Effector memory CD4-positive, alpha-beta T cell (primary cell): ENCODE measurements at places on chromosomes 2 and 18.

- no peaks in the 10 kb centered on the region for H3K27me3 ChIP-seq
- H3K4me1 ChIP-seq, result no peaks in the 10 kb centered on the region
- H3K27ac ChIP-seq, result no peak overlapping the region
- no peak overlapping the region for H3K4me3 ChIP-seq
- H3K36me3 ChIP-seq, result no peaks in the 10 kb centered on the region
Measured at GRCh38 chr2:224121406-224122067, 82.5 kb upstream of the SERPINE2 start.

GRCh38 chr2:150156415-150156814, 331.1 kb downstream of the RND3 start:
- H3K4me3 ChIP-seq, result no peak overlapping the region
- H3K27ac ChIP-seq, result no peak overlapping the region
- no peaks in the 10 kb centered on the region for H3K27me3 ChIP-seq
- no peaks in the 10 kb centered on the region for H3K36me3 ChIP-seq
- no peaks in the 10 kb centered on the region for H3K4me1 ChIP-seq

DNA sequence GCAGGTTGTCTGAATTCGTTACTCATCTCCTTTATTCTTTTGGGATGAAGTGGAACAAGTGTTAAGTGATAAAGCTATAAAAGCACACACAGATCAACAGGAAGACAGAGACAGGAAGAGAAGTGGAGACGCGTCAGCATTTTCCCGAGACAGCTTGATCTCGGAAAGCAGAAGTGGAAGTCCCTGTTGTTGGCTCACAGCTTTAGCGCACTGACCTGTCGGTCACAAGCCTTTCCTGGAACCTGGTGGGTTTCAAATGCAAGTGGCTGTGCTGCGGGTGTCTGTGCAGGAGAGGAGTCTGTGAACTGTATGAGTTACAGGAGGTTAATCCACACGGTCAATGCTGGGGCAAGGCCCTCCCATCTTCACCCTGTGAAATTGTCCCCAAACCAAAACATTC, 116.6 kb upstream of the PELI1 start:
- no peak for DNase-seq
- H3K4me1 ChIP-seq, result no peaks in the 10 kb centered on the region
- no peaks in the 10 kb centered on the region for H3K27me3 ChIP-seq

DNA sequence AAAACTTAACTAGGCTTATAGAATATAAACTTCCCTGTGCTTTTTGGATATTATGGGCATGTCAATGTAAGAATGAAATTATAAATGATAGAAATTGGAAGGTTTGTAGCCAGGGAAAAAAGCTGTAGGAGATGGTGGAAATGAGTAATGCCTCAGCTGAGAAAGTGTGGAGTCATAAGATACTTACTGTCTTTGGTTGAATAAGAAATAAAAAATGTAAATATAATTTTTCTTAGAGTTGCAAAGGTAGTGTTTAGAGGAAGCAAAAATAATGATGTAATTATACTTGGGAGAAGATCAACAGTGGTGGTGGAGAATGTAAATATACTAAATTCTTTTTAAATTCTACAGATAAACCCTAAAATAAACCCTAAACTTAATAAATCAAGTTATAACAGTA, 26.2 kb upstream of the RND3 start:
- no peaks in the 10 kb centered on the region for H3K27me3 ChIP-seq
- H3K4me3 ChIP-seq, result no peak overlapping the region
- no peaks in the 10 kb centered on the region for H3K4me1 ChIP-seq
- H3K27ac ChIP-seq, result no peak overlapping the region
- DNase-seq, result no peak

GRCh38 chr2:98710734-98711133, 20.2 kb downstream of the MGAT4A start:
- H3K4me1 ChIP-seq, result peaks cover 54% of the 10 kb centered on the region
- no peak for DNase-seq
- H3K27me3 ChIP-seq, result no peaks in the 10 kb centered on the region
- peak overlapping the region; percentile 4 for H3K27ac ChIP-seq
- no peaks in the 10 kb centered on the region for H3K36me3 ChIP-seq

DNA sequence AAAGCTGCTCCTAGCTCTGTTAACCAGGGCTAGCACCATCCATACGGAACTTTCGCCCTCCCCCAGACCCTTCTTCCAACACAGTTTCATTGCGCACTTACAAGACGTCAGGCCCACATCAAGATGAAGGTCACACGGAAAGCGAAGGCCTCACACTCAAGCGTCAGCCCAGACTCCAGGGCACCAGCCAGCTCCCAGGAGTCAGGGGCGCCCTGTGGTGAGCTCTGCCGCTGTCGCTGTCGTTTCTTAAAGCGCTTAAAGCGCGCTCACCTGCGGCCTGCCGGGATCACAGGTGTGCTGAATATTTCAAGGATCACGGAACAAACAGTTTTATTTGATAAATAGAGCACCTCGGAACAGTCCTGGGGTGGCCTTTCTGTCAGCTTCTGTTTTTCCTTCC, 163.1 kb downstream of the CDH20 start:
- H3K27me3 ChIP-seq, result no peaks in the 10 kb centered on the region
- DNase-seq, result no peak
- H3K36me3 ChIP-seq, result no peaks in the 10 kb centered on the region
- H3K27ac ChIP-seq, result no peak overlapping the region
- H3K4me3 ChIP-seq, result no peak overlapping the region

DNA sequence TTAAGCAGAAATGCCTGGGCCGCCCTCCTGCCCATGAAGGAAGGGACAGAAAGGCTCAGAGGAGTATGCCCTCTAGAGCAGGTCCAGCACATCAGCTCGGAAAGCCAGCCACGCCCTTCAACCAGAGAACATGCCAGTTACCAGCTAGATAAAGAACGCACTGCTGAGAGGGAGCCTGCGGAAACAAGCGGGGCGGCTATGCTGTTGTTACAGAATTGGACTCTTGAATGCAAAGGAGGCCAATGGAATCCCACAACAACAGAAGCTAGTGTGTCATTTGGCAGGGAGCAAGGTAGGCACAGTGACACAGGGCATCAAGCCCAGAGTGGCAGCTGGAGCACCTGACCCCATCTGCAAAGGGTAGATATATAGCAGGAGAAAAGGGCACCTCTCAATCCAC, 242.9 kb upstream of the ID2 start:
- no peak overlapping the region for H3K27ac ChIP-seq
- H3K4me1 ChIP-seq, result peaks cover 6% of the 10 kb centered on the region
- H3K4me3 ChIP-seq, result no peak overlapping the region
- DNase-seq, result no peak
- H3K27me3 ChIP-seq, result no peaks in the 10 kb centered on the region

DNA sequence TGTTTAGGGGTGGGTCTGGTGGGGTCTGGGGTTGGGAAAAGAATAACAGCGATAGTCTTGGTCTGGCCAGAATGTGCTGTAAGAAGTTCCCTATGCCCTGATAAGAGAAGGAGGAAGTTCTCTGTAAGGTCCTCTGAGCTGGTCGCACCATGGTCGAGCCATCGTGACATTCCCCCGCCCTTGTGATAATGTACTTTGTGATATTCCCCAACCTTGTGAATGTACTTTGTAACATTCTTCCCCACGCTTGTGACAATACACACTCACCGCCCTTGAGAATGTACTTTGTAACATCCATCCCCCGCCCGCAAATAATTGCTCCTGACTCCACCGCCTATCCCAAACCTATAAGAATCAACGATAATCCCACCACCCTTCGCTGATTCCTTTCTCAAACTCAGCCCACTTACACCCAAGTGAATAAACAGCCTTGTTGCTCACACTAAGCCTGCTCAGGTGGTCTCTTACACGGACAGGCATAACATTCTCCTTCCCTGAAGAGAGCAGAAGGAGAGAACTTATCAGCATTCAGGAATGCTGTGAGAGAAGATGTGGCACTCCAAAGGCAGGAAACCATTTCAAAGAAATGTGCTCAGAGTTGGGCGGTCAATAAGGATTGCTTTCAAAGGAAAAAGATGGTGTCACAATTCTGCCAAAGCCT, 17.8 kb upstream of the DUSP19 start:
- no peaks in the 10 kb centered on the region for H3K4me1 ChIP-seq
- H3K4me3 ChIP-seq, result no peak overlapping the region
- H3K27me3 ChIP-seq, result peaks cover 3% of the 10 kb centered on the region
- H3K27ac ChIP-seq, result no peak overlapping the region
- DNase-seq, result no peak
- H3K36me3 ChIP-seq, result no peaks in the 10 kb centered on the region

DNA sequence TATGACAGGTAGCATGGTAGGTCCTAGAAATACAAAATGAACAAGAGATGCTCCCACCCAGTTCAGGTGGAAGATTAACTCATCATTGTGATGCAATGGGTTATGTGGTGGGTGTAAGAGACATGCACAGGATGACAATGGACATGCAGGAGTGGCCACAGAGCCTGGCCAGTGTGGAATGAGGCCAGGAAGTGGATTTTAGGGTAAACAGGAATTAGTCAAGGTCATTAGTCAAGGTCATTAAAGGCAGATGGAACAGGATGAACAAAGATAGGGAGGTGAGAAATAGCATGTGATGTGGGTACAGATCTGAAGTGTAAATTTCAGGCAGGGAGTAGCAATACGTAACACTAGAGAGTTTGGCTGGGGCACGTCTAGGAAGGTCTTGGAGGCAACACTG, 15.6 kb upstream of the SERTAD2 start:
- no peak for DNase-seq
- H3K36me3 ChIP-seq, result no peaks in the 10 kb centered on the region
- no peaks in the 10 kb centered on the region for H3K27me3 ChIP-seq
- no peak overlapping the region for H3K27ac ChIP-seq
- H3K4me3 ChIP-seq, result no peak overlapping the region
- H3K4me1 ChIP-seq, result peaks cover 16% of the 10 kb centered on the region

DNA sequence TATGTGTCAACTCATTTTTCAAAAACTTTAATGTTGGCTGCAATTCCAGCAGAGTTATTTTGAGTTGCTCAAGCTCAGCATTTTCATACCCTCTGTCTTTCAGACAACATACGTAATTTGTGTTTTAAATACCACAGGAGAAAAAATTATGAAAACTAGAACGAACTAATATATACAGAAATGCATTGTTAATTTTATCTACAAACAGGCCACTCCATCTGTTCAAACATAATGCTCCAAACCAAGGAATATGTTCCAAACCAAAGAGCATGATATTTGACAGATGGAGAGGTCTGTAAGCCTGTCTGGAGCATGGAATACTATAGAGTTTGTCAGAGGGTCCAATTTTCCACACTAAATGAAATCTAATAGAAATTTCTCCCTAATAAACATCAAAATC, 536.2 kb upstream of the FSIP2 start:
- DNase-seq, result no peak
- H3K4me3 ChIP-seq, result no peak overlapping the region
- H3K27me3 ChIP-seq, result no peaks in the 10 kb centered on the region
- H3K4me1 ChIP-seq, result no peaks in the 10 kb centered on the region
- H3K27ac ChIP-seq, result no peak overlapping the region

DNA sequence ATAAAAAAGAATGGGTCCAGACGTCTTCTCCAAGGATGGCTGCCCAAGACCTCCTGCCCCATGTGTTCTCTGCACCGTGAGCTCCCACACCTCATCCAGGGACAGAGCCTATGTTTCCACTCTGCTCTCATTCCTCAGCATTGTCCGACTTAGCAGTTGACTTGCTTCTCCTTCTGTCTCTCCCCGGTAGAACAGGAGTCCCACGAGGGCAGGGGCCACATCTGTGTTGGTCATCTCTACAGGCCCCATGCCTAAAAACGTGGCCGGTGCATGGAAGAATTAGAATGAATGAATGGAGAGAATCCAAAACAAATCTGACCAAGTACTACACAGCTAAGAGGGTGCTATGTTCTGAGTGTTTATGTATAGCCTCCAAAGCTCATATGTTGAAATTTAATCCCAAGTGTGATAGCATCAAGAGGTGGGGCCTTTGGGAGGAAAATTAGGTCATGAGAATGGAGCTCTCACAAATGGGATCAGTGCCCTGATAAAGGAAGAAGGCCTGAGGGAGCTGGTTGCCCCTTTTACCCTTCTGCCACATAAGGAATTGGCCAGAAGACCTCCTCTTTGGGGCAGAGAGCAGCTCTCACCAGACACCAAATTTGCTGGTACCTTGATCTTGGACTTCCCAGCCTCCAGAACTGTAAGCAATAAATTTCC, 55.9 kb downstream of the FAM178B start:
- no peaks in the 10 kb centered on the region for H3K27me3 ChIP-seq
- H3K36me3 ChIP-seq, result no peaks in the 10 kb centered on the region
- H3K4me1 ChIP-seq, result peaks cover 3% of the 10 kb centered on the region
- DNase-seq, result no peak
- H3K27ac ChIP-seq, result no peak overlapping the region

DNA sequence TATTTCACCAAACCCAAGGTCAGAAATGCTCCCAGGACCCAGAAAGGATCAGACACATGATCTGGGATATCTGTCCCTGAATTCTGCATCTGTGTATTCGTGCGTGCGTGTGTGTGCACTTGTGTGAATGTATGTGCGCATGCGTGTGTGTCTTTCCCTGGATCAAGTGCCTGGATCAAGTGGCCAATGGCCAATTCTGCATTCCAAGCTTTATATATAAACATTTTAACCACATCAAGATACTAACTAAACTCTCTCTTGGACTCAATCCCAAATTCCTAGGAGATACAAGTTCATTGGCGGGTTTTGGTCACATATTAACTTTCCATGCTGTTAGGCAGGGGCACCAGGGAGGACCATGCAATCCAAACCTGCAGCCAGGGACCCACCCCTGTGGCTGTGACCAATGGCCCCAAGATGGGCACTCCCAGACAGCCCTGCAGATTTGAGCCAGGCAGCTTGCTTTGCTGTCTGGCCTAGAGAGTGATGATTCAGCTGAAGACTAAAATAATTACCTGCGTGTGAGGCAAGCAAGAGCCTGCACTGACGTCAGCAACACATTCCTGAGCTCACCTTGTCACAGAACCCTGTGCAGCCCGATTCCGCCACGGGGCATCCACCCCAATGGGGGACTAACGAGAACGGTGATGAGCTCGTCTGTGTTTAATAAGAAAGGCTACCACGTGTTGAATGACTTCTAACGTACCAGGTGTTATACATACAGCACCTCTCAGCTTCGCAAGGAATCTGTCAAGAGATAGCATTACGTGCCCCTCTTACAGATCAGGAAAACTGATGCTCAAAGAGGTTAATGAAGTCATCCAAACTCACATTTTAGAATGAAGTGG, 45.3 kb upstream of the ROCK2 start:
- no peaks in the 10 kb centered on the region for H3K27me3 ChIP-seq
- H3K4me1 ChIP-seq, result no peaks in the 10 kb centered on the region
- H3K4me3 ChIP-seq, result no peak overlapping the region
- no peak overlapping the region for H3K27ac ChIP-seq

- H3K36me3 ChIP-seq, result no peaks in the 10 kb centered on the region
- no peak overlapping the region for H3K4me3 ChIP-seq
- H3K27ac ChIP-seq, result no peak overlapping the region
- no peak for DNase-seq
- peaks cover 29% of the 10 kb centered on the region for H3K4me1 ChIP-seq
Measured at GRCh38 chr2:218988650-218989049, 3.7 kb upstream of the FEV start.

- H3K4me1 ChIP-seq, result no peaks in the 10 kb centered on the region
- H3K27me3 ChIP-seq, result no peaks in the 10 kb centered on the region
- no peak overlapping the region for H3K27ac ChIP-seq
Measured at GRCh38 chr2:30733876-30734520, 73.2 kb downstream of the CAPN13 start.
